ENCODE measurements at places on chromosomes 1 and 21.

DNA sequence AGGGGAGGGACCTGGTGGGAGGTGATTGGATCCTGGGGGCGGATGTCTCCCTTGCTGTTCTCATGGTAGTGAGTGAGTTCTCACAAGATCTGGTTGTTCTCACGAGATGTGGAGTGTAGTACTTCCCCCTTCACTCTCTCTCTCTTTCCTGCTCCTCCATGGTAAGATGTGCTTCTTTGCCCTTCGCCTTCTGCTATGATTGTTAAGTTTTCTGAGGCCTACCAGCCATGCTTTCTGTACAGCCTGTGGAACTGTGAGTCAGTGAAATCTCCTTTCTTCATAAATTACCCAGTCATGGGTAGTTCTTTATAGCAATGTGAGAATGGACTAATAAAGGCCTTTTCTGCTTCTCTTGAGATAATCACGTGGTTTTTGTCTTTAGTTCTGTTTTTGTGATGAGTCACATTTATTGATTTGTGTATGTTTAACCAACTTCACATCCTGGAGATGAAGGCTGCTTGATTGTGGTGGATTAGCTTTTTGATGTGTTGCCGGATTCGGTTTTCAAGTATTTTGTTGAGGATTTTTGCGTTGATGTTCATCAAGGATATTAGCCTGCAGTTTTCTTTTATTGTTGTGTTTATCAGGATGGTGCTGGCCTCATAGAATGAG, 45.5 kb downstream of the RABGAP1L start:
- H3K36me3 ChIP-seq: no peaks in the 10 kb centered on the region
- H3K27me3 ChIP-seq: no peaks in the 10 kb centered on the region
- no peaks in the 10 kb centered on the region for H3K4me1 ChIP-seq
- H3K27ac ChIP-seq: no peak overlapping the region
- H3K4me3 ChIP-seq: no peak overlapping the region

GRCh38 chr1:200099040-200099439, 71.5 kb downstream of the NR5A2 start:
- DNase-seq: no peak
- no peaks in the 10 kb centered on the region for H3K36me3 ChIP-seq
- H3K27me3 ChIP-seq: no peaks in the 10 kb centered on the region
- H3K27ac ChIP-seq: no peak overlapping the region
- no peak overlapping the region for H3K4me3 ChIP-seq

- no peak overlapping the region for H3K4me3 ChIP-seq
- peaks cover 7% of the 10 kb centered on the region for H3K27me3 ChIP-seq
- H3K36me3 ChIP-seq: no peaks in the 10 kb centered on the region
- no peak for DNase-seq
- H3K4me1 ChIP-seq: no peaks in the 10 kb centered on the region
Measured at GRCh38 chr1:47998396-47998990, 1.3 kb upstream of the TRABD2B start.

DNA sequence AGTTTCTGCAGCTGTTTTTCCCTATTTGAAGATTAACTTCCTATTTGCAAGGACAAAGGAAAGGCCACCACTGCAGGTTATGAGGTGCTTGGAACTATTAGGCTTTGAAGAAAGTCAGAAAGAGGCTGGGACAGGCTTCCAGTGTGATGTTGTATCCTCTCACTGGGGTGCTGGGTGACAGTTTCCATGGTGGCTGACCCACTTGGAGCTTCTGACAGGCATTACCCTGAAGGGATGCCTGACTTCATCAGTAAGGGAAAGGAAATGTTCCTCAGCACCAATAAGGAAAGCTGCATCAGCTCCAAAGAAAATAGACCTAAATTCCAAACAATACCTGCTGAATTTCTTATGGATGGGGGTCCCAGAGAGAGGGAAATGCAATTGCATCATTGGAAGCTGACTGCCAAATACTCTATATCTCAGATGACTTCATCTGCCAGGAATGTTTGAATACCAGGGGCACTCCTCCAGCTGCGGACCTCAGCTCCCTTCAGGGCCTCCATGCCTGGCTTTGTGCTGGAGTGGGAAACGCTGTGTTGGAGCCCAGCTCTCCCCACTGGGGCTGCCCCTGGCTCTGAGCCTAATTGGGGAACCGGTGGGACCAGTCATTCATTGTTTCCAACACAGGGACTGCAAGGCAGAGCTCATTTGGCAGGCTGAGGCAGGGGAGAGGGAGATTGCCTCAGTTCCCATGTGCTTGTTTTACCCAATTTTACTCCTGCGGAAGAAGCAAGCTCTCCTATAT, 76.6 kb downstream of the RGL1 start:
- peak overlapping the region; percentile 58 for H3K27ac ChIP-seq
- H3K36me3 ChIP-seq: no peaks in the 10 kb centered on the region
- peak; percentile 36 for DNase-seq
- H3K4me1 ChIP-seq: peaks cover 6% of the 10 kb centered on the region

DNA sequence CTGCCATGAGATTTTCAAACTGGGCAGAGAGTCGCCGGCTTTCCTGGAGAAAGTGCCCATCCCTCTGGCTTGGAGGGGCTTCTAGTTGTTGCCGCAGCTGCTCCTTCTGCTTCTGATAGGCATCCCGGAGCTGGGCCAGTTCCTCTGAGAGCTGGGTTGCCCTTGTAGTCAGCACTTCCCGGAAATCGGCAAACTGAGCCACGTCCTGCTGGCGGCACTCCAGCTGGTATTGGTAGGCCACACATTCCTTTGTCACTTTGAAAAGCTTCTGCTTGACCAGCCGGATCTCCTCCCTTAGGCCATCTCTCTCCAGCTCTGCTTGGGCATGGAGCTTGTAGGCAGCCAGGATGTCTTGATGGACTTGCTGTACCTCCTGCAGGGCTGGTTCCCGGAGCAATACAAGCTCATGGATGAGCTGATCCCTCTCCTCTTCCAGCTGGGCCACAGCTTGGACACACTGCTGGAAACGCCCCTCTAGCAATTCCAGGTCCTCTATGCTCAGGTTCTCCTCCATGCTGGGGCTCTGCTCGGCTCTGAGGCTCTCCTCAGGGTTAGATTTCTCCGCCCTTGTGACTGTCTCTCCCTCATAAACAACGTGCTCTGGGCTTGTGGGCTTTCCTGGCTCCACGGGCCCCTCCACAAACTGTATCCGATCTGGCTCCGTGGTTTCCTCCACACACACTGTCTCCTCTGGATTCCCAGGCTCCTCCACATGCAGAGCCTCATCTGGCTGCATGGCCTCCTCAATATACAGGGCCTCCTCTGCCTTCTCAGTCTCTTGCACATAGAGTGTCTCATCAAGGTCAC, 7.3 kb downstream of the SYNC start:
- no peaks in the 10 kb centered on the region for H3K4me1 ChIP-seq
- H3K27me3 ChIP-seq: no peaks in the 10 kb centered on the region

- H3K4me1 ChIP-seq: no peaks in the 10 kb centered on the region
- no peak for DNase-seq
- no peak overlapping the region for H3K4me3 ChIP-seq
- H3K27me3 ChIP-seq: no peaks in the 10 kb centered on the region
Measured at GRCh38 chr1:25757846-25758185, 42.2 kb upstream of the SELENON start.

DNA sequence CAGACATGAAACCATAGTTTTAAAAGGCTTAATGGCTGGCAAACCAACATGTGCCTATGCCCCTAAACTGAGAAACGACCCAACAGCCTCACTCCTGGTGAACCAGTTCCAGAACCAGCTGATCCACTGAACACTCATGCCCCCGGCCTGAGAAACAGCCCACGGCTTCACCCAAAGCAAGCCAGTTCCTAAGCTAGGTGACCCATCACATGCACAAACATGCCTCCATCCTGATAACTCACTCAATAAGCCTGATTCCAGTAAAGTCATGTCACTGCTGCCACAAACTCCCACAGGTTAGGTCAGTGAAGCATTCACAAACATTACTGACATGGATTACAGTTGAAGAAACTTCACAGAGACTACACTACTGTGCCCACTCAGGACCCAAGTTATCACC, 161.6 kb downstream of the USH2A start:
- no peaks in the 10 kb centered on the region for H3K36me3 ChIP-seq
- no peaks in the 10 kb centered on the region for H3K4me1 ChIP-seq
- no peak overlapping the region for H3K27ac ChIP-seq
- no peaks in the 10 kb centered on the region for H3K27me3 ChIP-seq

- H3K36me3 ChIP-seq: no peaks in the 10 kb centered on the region
- DNase-seq: no peak
- H3K4me3 ChIP-seq: no peak overlapping the region
- H3K27me3 ChIP-seq: no peaks in the 10 kb centered on the region
- no peaks in the 10 kb centered on the region for H3K4me1 ChIP-seq
Measured at GRCh38 chr21:43675871-43676270, 16.5 kb downstream of the RRP1B start.

- H3K4me3 ChIP-seq: no peak overlapping the region
- H3K4me1 ChIP-seq: no peaks in the 10 kb centered on the region
- no peaks in the 10 kb centered on the region for H3K27me3 ChIP-seq
- no peak overlapping the region for H3K27ac ChIP-seq
- no peaks in the 10 kb centered on the region for H3K36me3 ChIP-seq
Measured at GRCh38 chr1:101769520-101769919, 227.2 kb downstream of the OLFM3 start.

DNA sequence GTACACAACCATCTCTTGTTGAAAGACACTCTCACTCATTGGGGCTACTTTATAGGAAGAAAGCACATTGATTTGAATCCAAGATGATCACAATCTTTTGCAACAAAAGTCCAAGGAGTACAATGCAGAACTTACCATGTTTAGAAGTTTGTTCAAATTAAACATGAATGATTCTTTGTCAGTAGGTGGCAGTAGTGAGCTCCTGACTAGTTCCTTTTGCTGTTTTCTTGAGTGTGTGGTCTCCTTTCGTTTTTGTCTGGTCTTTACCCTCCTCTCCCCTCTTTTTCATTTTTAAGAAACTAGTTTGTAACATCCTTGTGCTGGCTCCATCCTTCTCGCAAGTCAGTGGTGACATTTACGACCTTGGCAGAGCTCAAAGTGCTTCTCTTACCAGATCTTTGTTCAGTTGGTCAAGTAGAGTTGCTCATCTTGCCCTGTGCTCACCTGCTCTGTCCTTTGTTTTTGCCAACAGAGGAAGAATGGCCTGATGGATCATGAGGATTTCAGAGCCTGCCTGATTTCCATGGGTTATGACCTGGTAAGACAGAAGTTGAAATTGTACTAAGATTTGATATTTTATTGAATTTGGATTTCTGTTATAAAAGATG, 35.7 kb upstream of the MTR start:
- no peaks in the 10 kb centered on the region for H3K36me3 ChIP-seq
- no peak overlapping the region for H3K27ac ChIP-seq

GRCh38 chr1:10691740-10692125, 104.7 kb downstream of the CASZ1 start:
- H3K36me3 ChIP-seq: no peaks in the 10 kb centered on the region
- no peak for DNase-seq
- peaks cover 9% of the 10 kb centered on the region for H3K4me1 ChIP-seq
- no peak overlapping the region for H3K27ac ChIP-seq
- no peaks in the 10 kb centered on the region for H3K27me3 ChIP-seq
- no peak overlapping the region for H3K4me3 ChIP-seq

Data from uterus (tissue), 4 donors.